ENCODE measurements at places on chromosomes 6 and 20.
A peak's percentile ranks its signal among the peaks of the same experiment; 100 is the strongest.

DNA sequence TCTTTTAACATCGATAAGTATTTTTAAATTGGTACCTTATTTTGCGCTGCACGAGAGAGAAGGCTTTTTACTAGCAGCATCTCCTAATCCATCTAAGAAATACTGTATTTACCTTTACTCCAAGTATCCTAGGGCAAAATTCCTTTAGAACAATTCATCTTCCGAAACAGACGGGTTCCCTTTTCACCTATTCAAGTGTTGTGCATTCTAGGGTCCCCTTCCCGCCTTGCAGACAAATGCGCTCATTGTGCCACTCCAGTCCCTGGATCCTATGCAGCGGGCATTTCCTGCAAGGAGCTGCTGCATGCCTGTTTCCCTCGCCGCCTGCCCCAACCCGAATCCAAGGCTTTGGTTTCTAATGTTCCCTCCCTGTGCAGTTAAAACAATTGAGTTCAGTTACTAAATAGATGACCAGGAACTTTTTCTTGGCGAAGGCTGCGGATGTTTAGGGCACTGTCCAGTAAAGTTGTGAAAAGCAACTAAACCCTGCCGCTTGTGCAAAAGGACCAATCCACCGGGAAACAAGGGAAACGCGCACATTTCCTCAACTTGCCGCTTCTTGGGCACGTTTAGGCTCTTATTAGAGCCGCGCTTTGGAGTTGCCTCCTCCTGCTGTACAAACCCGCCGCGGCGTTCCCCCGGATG, 556 bp upstream of the SCAF8 start:
- DNase-seq: peak; percentile 51

GRCh38 chr6:157169226-157169625, 154.1 kb downstream of the TMEM242 start:
- DNase-seq: no peak

GRCh38 chr6:150606168-150606591, 6.5 kb downstream of the PLEKHG1 start:
- no peak for DNase-seq

DNA sequence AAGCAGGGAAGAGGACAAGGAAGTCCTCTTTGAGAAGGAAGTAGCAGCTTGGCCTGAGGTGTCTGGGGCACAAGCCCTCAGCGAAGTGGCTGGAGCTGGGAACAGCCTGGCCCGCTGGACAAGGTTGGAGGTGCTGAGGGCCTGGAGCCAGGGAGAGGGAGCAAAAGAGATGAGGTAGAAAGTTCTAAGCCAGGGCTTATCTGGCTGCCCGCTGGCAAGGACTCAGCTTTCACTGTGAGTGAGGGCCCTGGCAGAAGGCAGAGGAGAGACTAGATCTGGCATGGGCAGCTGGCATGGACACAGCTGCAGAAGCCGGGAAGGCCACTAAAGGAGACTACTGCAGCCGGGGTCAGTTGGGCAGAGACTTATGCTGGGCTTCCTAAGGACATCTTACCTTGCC, 21.8 kb upstream of the PCMTD2 start:
- DNase-seq: peak; percentile 43

- no peak for DNase-seq
Observed at GRCh38 chr20:62621251-62622110, 20.8 kb upstream of the SLCO4A1 start.

- no peak for DNase-seq
Observed at GRCh38 chr20:6765469-6766058, 1.9 kb upstream of the BMP2 start.

DNA sequence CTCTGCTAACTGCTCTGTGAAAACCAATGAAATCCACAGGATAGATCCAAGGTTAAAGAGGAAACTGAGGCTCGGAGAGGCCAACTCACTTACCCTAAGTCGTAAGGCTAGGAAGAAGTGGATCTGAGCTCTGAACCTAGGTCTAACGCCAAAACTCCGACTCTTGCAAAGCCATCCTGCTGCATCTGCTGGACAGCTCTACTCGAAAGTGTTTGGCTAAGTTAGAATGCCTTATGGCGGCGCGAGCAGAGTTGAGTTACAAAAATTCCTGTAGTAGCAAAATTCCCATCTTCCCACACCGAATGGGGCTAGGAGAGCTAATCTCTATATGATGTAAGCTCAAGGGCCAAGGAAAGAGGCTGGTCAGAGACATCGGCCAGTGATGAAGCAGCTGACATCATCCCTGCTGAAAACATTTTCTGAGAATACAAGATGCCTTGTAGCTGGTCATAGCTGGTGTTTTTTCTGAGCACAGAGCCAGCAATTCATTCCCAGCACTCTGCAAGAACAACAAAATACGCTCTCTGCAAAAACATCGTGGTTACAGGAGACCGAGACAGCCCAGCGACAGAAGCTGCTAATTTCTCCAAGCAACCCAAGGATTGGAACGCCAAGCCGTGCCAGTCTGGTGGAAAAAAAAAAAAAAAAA, 1.8 kb downstream of the SPATA2 start:
- no peak for DNase-seq

DNA sequence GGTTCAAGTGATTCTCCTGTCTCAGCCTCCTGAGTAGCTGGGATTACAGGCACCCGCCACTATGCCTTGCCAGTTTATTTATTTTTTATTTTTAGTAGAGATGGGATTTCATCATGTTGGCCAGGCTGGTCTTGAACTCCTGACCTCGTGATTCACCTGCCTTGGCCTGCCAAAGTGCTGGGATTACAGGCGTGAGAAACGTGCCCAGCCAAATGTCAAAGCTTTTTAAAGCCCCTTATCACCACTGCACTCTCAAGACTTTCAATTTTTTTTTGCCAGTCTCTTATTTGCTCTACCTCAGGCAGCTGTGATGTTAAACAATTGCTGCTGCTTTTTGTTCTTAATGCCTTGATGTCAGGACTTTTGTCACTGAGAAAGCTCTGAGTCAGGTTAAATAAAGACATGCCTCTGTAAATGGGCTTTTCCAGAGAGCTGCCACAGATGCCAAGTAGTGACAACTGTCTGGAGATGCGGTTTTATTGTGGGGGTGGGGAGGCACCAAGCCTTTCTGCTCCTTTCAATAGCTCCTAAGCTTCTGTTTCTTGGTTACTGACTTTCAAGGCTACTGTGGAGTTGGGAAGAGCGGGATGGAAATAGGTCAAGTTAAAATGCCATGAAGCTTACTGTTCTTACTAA, 29.2 kb downstream of the RSPH3 start:
- no peak for DNase-seq

DNA sequence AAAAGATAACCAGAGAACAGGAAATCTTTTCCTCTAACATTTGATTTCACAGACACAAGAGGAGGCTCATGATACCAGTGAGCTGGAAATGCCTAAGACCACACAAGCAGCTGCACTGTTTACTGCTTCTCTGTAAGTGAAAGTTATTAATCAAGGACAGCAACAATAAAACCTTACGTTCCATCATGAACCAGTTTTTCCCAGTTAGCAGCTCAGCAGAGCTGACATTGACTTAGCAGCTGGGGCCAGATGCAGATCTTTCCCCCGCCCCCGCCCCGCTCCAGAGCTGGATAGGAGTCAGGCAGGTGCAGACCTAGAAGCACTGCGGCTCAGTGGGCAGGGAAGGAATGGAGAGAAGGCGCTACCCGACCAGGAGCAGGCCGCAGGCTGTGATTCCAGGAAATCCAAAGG, 275.2 kb downstream of the GMDS start:
- DNase-seq: no peak

- peak; percentile 52 for DNase-seq
Observed at GRCh38 chr20:21808863-21809664, 103.6 kb downstream of the PAX1 start.

DNA sequence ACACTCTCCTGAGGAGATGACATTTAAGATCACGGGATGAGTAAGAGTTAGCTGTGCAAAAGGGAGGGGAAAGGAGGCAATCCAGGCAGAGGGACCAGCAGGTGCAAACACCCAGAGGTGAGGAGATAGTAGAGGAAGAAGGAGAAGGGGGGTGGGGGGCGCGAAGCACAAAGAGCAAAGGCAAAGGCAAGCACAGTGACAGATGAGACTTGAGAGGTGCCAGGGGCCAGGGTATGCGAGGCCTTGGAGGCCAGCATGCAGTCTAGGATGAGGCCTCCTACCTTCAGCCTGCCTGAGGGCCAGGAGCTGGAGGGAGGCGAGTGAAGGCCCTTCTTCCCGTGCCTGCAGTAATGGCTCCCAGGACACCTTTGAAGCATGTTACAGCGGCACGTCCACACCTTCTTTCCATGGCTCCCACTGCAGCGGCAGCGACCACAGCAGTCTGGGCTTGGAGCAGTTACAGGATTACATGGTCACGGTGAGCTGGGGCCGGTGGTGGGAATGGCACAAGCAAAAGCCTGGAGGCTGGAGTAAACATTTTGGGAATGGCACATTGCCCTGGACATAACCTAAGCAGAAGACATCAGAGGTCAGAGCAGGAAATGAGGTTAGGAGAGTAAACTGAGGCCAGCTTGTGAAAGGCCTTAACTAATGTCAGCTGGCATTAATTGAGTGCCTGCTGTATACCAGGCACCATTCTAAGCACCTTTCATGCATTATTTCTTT, 18.6 kb downstream of the CCM2L start:
- DNase-seq: no peak

- DNase-seq: no peak
Observed at GRCh38 chr6:148757944-148758480, 11.2 kb downstream of the UST start.

GRCh38 chr20:44475694-44476560, at the start of gene TTPAL:
Gene TTPAL (plus strand): TSS chr20:44475874. CDS start chr20:44480000, 4,126 bp downstream.
- DNase-seq: peak; percentile 90

GRCh38 chr6:161804838-161805237, 531.0 kb upstream of the AGPAT4 start:
- DNase-seq: no peak

GRCh38 chr20:50409495-50409894, 100.7 kb upstream of the PTPN1 start:
- no peak for DNase-seq

DNA sequence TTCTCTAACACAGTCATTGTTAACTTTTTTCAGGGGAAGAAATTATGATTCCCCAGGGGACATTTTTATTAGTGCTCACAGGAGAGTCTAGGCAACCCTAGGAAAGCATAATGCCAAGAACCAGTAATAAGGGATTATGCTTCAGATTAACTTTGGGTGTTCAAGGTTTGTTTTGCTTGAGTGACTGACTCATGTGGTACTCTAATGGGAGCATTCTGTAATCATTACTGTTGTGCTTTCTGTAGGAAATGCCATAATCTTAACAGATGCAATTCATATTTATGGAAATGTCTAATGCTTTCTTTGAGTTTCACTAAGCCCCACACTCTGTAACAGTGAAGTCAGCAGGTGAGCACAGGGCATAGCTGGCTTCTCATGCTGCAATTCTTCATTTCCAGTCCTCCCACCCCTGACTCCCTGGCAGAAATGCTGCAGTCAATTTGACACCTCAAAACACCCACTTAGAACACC, 263.4 kb upstream of the MAN1A1 start:
- DNase-seq: peak; percentile 62

DNA sequence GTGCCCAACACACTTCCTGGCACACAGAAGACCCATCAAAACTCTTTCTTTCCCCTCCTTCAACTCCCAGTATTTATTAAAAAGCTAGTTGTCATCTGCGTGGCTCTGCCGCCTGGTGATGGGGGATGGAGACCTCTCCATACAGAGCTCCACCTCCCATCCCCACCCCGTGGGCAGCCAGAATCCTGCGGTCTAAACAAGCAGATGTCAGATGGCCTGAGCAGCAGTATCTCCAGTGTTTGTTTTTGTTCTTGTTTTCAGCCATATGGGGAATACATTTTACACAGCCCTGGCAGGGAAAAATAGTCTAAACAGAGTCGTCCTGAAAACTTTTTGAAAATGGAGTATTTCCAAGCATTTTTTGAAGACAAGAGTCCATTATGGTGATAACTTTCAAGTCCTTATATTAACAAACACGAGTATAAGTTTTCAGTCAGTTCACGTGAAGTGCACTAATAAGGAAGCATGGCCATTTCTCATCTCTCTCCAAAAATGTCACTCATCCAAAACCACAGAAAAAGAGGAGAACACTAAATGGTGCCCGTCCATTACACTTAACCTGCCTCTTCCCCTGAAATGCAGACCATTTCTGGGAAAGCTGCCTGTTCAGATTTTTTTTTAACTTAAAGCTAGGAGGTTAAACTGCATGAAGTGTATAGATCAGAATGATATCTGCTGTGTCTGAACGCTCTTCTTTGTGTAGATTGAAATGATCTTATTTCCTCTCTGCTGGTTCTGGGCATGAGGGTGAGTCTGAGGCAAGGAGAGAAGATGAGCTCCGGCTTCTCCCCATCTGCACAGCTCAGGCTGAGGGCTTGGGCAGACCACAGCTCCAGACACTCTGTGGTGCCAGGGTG, 91.0 kb downstream of the TCP11 start:
- peak; percentile 82 for DNase-seq

GRCh38 chr6:2940010-2940850, 31.1 kb downstream of the SERPINB6 start:
- DNase-seq: no peak

DNA sequence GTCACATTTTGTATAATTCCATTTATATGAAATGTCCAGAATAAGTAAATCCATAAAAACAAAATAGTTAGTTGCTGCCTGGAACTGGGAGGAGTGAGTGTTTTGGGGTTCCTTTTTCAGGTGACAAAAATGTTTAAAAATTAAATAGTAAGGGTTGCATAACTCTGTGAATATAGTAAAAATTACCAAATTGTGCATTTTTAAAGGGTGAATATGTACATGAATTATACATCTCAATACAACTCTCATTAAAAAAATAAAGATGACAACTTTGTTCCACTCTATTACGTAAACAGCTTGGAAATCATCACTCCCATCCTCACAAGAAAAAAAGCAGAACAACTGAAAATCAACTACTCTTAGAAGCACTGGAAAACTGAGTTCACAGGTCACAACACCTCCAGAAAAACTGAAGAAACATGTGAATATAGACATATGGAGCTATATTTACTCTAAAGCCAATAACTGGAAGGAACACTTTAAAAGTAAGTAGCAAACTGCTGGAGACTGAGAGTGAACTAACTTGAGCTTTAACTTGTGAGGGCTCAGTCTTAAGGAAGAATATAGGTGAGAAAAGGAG, 40.0 kb downstream of the RANBP9 start:
- DNase-seq: no peak

- no peak for DNase-seq
Observed at GRCh38 chr6:110042670-110043296, 64.7 kb downstream of the GPR6 start.

- no peak for DNase-seq
Observed at GRCh38 chr20:54020868-54021267, 49.5 kb downstream of the BCAS1 start.

DNA sequence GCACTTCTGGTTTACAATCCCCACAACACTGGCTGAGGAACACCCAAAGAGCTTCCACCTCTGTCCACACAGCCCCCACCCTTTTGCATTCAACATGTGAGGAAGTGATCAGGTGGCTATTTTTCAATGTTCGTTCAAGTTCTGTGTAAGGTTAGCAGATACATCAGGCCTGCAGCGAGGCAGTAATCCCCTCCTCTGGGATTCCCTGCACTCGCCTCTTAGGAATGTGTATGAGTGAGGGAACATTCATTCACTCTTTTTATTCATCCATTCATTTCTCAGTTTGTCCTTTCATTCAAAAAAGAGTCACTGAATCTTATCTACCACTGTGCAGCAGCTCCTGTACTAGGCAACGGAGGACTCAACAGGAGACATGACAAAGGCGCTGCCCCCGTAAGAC, 236.4 kb upstream of the PRDM1 start:
- no peak for DNase-seq

GRCh38 chr20:3733119-3733995, 872 bp downstream of the HSPA12B start:
- no peak for DNase-seq
